Stimulated activated CD4-positive, alpha-beta T cell treated with anti-CD3 and anti-CD28 coated beads, TNF-alpha, amount 100 ng/mL, for 24 hours (primary cell): ENCODE measurements at places on chromosomes 1 and 21.
A peak's percentile ranks its signal among the peaks of the same experiment; 100 is the strongest.

DNA sequence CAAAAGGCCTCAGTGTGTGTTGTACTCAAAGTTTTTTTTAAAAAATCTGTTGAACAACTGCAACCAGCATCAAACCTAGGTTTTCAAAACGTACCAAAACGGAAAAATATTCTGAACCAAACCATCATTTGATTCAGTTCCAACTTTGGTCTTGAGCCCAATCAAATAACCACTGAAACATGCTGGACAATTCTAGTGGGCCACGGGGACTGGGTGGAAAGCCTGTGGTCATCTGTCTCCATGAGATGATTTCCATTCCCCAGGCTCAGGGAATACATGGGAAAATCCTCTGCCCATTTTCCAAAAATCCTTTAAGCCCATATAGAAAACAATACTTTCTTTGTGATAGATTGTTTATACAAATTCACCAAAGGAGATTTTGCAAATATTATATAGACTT, 22.5 kb downstream of the ITPKB start:
- DNase-seq = no peak

DNA sequence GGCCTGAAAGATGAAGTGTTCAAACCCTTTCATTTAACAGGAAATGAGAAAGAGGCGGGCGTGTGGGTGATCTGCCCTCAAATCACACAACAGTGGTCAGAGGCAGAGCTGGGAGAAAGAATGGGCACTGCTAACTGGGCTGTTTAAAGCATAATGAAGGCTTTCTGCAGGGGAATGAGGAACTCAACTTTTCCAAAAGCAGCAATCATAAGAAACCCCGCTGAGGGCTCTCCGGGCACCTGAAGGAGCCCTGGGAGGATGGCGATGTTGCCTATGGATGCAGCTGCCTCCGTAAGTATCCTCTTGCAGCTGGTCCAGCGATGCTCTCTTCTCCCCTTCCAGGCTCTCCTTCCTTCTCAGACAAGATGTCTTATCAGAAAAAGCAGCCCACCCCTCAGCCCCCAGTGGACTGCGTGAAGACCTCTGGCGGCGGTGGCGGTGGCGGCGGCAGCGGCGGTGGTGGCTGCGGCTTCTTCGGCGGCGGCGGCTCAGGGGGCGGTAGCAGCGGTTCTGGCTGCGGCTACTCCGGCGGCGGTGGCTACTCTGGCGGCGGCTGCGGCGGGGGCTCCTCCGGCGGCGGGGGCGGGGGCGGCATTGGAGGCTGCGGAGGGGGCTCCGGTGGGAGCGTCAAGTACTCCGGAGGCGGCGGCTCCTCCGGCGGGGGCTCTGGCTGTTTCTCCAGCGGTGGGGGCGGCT, 1.2 kb downstream of the LORICRIN start:
- DNase-seq = peak; percentile 5

DNA sequence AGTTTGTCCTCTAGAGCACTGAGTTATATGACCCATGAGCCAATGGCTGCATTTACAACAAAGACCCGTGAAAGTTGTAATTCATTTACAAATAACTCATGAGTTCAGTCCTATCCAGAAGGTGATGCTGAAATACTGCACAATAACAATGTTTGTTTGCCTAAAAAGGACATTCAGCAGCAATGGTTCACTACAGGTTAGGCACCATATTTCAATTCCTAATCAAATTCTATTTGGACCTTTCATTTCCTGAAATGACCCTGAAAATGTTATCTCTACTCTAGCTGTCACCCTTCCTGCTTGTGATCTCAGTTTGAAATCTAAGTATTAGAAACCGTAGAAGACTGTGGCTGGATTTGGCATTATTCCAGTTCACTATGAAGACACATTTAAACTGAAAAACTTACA, 191.2 kb upstream of the SAMSN1 start:
- DNase-seq = no peak

- no peak for DNase-seq
Observed at GRCh38 chr1:61270107-61270506, 187.7 kb downstream of the NFIA start.

DNA sequence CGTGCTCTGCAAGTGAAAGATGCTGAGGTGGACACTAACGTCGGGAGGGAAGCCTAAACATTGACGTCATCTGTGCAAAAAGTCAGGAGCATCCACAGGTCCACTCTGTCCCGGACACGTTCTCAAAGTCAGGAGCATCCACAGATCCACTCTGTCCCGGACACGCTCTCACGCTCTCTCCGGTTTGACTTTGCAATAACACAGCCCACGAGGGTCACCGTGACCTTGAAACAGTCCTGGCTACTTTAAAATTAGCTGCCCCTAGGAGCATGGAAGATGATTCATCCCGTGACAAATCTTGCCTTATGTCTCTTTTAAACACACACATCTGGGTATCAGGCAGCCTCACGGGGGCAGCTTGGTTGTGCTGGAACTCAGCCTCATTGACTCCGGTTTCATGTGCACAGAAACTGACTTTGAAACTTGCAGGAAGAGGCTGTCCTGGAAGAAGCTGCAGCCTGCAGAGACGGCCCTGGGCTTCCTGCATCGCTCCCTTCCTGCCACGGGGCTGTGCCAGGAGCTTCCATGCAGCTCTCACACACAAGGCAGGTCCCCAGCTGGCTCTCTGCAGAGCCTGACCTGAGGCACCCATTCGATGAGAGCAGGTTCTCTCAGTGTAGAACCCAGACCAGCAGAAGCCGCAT, 18.1 kb upstream of the COL18A1 start:
- no peak for DNase-seq

DNA sequence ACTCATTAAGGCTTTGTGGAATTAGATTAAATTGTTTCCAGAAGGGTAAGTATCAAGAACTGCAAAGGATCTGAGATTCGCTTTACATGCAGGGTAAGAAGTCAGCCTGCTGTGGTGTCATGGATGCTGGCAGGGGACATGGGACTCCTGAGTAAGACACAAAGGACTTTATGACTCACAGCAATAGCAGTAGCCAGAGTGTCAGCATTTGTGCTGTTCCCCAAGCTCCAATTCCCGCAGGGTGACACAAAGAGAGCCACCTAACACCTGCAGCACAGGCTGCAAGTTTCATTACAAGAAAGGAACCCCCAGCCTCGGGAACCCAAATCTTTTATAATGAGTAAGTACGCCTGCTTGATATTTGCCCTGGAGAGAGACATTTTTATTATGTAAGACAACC, 298.1 kb upstream of the POU3F1 start:
- DNase-seq = peak; percentile 2

GRCh38 chr1:79322511-79323027, 316.0 kb upstream of the ADGRL4 start:
- no peak for DNase-seq

GRCh38 chr1:238254935-238255334, 364.2 kb upstream of the ZP4 start:
- no peak for DNase-seq

- no peak for DNase-seq
Observed at GRCh38 chr1:181479137-181479745, 4.1 kb upstream of the CACNA1E start.

GRCh38 chr1:246567646-246568235, 1.5 kb downstream of the CNST start:
- DNase-seq = no peak

DNA sequence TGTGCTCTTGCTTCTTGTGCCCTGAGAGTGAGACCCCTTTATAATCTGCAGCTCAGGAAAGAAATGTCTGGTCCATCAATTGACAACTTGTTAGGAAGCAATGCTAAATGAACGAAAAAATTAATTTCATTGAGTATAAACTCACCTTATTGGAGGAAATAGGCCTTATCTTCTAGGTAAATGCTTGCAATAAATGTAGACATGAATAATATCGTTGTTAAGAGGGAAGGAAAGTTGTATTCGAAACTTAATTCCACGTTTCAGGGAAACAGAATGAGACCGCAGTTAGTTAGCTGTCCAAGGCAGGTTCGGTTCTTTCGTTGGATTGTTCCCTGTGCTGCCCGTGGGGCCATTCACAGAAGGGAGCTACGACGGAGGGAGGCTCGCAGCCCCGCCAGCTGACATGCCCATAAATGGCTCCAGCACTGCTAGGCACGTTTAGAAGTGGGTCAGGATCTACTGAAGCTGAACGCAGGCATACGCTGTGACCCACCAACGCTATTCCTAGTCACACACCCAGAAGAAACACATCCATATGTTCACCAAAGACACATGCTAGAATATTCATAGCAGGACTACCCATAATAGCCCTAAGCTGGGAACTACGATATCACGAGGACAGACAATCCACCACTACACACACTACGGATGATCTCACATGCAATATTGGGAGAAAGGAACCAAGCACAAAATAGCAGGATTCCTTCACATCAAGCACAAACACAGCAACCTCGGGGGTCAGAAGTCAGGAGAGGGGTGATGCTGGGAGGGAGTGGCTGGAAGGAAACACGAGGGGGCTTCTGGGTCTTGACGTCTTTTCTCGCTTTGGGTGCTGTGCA, 56.2 kb upstream of the LBR start:
- DNase-seq = no peak

DNA sequence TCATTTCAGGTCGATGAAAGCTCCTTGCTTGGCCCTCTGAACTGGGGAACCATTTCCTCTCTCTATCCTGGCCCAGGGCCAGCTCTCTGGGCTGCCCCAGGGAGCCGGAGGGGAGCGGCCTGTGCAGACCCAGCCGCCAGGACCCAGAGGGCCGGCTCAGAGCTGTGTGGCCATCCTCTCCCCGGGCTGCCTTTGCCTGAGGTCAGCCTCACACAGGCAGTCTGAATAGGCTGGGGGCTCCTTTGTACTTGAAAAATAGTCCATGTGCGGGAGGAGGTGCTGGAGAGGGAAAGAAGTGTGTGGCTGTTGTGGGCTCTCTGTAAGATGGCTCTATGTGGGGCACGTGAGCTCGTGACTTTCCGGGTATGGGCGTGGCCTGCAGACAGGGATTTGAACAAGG, 275.1 kb upstream of the VAMP3 start:
- no peak for DNase-seq

DNA sequence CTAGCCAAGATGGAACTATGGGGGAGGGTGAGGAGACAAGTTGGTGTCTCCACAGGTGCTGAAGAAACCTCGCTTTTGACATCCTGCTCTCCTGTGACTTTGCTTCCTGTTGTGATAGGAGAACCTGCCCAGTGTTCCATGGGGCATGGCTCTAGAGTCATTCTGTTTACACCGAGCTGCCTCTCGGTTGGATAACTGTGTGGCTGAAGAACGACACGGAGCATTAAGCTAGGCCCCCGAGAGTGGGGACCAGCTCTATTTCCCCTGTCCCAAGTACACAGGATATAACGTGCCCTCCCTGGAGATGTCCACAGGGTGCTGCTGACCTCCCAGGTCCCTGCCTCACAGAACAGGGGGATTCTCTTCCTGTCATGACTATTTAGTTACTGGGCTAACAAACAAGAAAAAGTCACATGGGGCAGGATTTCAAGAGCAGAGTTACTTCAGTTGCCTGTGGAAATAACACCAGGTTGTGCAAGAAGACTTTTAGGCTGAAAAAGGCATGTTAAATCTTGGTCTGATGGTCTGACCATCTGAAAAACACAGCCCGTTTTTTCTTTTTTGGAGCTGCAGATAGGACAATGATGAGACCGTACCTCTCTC, 29.4 kb upstream of the PPP2R5A start:
- no peak for DNase-seq

DNA sequence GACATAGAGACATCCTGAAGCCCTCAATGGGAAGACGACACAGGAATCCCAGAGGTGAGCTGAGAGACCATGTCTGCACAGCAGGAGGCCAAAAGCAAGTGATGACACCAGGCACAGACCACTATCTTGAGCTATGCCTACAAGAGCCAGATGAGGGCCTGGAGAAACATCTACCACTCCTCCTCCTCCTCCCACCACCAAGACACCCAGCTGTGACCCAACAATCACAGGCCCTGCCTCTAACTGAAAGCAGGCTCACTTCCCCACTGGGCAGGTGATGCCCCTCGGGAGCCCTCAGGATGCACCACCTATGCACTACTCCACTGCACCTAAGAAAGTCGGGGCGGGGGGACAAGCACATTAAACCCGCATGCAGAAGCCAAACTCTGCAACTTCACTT, 16.5 kb downstream of the TADA1 start:
- no peak for DNase-seq

GRCh38 chr1:23290836-23291565, 53.1 kb downstream of the HNRNPR start:
- no peak for DNase-seq

DNA sequence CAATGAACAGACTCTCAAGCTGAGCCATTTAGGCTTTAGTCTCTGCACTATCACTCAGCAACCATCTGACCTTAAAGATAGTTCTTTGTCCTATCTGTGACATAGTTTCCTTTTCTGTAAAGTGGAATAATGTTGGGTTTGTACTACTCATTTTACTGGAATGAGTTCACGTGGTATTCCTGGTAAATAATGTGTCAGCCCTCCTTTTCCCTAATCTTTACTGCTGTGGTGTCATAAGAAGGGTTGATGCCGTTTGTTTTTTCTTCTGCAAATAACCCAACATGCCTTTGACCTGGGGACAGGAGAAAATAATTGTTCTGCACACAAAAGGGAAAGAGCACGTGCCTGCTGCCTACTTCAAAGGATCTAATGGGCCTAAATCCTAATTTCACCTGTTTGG, 297.8 kb downstream of the BRINP3 start:
- DNase-seq = no peak

GRCh38 chr1:42324398-42325013, 10.5 kb downstream of the FOXJ3 start:
- DNase-seq = no peak

GRCh38 chr1:226498640-226499008, 49.9 kb upstream of the STUM start:
- no peak for DNase-seq

DNA sequence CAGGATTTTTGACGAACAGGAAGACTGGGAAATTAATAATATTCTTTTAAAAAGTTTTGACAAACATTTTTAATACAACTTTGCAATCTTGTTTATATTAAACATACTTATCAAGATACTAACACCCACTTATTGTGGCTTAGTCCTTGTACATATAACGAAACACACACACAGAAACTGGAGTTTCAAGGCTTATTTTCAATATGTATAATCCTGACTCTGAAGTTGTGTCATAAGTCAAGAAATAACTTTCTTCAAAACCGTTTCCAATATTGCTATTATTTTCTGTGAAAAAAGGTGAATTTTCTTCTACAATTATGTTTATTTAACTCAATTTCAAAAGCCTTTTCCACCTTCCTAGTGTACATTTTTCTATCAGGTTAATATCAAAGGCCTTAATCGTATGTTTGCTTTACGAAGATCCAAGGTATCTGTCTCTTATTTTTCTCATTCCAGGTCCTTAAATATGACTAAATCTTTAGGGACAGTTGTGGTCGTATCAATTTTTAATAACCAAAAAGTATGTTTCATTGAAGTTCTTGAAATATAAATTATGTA, 1.8 kb downstream of the CDKN2C start:
- no peak for DNase-seq

- no peak for DNase-seq
Observed at GRCh38 chr1:43239484-43239883, 30.3 kb upstream of the TMEM125 start.

- no peak for DNase-seq
Observed at GRCh38 chr1:48773133-48773532, 3.6 kb downstream of the BEND5 start.

DNA sequence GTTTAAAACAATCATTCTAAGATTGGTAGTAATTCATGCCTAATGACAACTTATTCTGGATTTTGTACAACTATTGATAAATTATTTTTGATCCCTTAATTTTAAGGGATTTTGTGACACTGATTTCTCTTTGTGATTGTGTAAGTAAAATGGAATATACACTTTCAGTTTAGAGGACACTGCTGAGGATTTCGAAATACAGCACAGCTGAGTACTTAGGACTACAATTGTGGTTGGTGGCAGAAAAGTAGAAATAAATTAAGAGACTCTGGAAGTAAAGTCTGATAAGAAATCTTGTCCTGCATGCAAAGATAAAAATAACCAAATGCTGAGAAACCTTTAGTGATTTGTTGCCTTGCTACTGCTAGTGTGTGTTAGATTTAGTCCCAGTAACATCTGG, 40.0 kb downstream of the TYW3 start:
- DNase-seq = no peak
